ENCODE measurements at places on chromosomes 2 and 18.

GRCh38 chr2:44546459-44547127, 184.8 kb downstream of the CAMKMT start:
- no peak for DNase-seq

DNA sequence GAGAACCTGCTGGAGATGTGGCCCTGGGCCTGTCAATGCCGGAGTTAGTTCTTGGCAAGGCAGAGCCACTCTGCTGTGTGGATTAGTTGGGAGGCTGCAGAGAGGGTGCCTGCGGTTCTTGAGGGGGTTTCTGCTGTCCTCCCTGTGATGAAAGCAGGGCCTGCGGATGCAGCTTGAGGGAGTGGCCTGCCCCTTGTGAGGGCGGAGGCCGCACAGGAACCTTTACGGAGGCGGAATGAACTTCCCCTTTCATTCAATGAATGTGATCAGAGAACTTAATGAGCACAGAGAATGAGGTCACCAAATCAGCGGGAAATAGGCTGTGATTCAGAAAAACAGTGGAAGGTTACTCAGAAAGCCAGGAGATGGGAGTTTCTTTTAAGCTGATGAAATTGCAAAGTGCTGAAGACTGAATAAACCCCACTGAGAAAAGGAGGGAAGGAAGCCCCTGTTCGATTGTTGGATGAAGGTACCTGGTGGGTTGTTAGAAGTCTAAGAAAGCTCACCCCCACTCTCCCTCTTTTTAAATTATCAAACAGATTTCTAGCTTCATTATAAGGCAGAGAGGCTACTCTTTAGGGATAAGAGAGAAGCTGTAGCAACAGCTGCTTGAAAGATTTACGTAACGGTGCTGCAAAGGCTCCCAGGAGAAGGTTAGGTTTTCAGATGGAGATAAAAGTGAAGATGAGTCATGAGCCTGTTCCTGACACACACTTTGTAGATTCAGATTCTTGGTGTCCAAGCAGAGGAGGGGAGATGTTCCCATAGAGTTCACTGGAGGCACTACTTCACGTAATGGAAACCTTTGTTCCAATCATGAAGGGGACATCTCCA, 47.4 kb downstream of the VWA3B start:
- DNase-seq: no peak

DNA sequence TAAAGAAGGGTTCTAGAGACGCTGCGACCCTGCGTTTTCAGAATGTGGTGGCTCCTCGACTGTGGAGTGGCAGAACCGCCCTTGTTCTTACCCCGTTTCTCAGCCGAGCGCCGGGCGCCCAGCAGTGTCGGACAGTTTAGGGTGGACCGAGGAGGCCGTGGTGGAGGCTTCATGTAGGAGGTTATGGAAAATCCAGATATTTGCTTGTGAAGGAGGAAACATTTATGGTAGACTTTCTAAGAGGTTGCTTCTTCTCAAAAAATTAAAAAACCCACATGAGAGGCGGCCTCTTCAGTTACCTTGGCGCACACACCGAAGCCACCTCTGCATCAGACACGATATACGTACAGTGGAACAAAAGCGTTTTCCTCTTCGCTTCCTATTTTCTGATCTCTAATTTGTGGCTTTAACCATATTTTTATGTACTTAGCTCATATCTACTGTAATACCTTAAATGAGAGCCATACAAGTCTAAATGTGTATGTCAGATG, 120.8 kb downstream of the NFATC1 start:
- DNase-seq: no peak

DNA sequence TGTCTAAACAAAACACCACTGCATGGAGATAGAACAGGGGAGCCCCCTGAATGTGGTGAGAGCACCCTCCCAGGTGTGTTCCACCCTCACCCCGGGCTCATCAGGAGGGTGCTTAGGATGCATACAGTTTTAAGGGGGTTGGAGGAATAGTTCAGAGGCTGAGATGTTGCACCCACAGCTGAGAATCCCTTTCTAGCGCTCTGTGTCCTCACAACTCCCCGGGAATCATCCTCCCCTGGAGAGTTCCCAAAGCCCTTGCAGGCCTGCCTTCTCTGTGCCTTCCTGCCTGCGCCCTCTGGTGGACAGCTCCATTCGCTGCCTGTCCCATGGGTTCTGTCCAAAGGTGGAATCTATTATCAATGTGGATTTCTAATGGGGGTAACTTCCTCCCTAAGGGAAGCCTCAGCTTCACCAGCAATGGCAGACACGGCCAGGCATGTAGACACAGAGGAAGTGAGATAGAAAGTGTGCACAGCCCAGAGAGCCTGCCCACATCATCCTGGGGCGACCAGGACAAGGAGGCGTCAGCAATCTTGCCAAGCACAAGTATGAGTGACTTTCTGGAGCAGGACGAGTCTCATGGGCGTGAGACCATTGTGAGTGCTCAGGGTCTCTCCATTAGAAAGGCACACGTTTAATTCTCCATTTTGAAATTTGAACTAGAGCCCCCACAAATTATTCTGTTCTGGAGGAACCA, 1.2 kb upstream of the UGT1A5 start:
- peak; percentile 89 for DNase-seq
